ENCODE measurements at places on chromosomes 3 and 15. TPM values are rescaled to one million over a fixed set of nuclear protein-coding genes. Genes with fewer than 3 reads are reported as not detected.

CCK gene
- total RNA-seq, result not detected

SIDT1 gene
- total RNA-seq, result not detected

RTP1 gene
- total RNA-seq, result not detected

HYKK gene
- 2.7 TPM for total RNA-seq

EPHB1 gene
- total RNA-seq, result 2.5 TPM

RTP3 gene
- not detected for total RNA-seq

TIPIN gene
- 16.2 TPM for total RNA-seq

LAMB2 gene
- total RNA-seq, result 374 TPM

CNTN3 gene
- total RNA-seq, result not detected

MNS1 gene
- 2.6 TPM for total RNA-seq

ATP13A5 gene
- total RNA-seq, result not detected

DISP2 gene
- total RNA-seq, result 1.2 TPM

SLC2A2 gene
- not detected for total RNA-seq

TMEM207 gene
- total RNA-seq, result not detected

NPAP1 gene
- not detected for total RNA-seq

FEZF2 gene
- not detected for total RNA-seq

SAMMSON gene
- total RNA-seq, result not detected

CORO2B gene
- 2.9 TPM for total RNA-seq

DPPA2 gene
- total RNA-seq, result not detected

RPL22L1 gene
- total RNA-seq, result 159 TPM

CX3CR1 gene
- total RNA-seq, result not detected

TERC gene
- 10.0 TPM for total RNA-seq

TF gene
- total RNA-seq, result 0.21 TPM

LYSMD2 gene
- total RNA-seq, result 8.0 TPM

PIAS1 gene
- total RNA-seq, result 32.3 TPM

WNT5A gene
- 0.25 TPM for total RNA-seq

COL6A5 gene
- total RNA-seq, result not detected

WWTR1 gene
- 262 TPM for total RNA-seq

THAP10 gene
- total RNA-seq, result 4.0 TPM

COLQ gene
- total RNA-seq, result 2.3 TPM

NOX5 gene
- total RNA-seq, result 0.07 TPM

ZWILCH gene
- 29.8 TPM for total RNA-seq

GOLGA6A gene
- not detected for total RNA-seq

PIF1 gene
- 52.7 TPM for total RNA-seq

TM6SF1 gene
- 26.8 TPM for total RNA-seq

STRIT1 gene
- total RNA-seq, result not detected

AQP9 gene
- not detected for total RNA-seq

HRG gene
- total RNA-seq, result not detected

EIF4E3 gene
- 4.9 TPM for total RNA-seq

CPB1 gene
- total RNA-seq, result not detected

SHC4 gene
- total RNA-seq, result not detected

MESP2 gene
- not detected for total RNA-seq

FBXL2 gene
- total RNA-seq, result 26.9 TPM

POLR2H gene
- 89.0 TPM for total RNA-seq

CNTN6 gene
- total RNA-seq, result not detected

ZDHHC23 gene
- total RNA-seq, result 1.9 TPM

NR2E3 gene
- total RNA-seq, result 0.25 TPM

CLCN2 gene
- total RNA-seq, result 6.5 TPM

SORD gene
- total RNA-seq, result 23.0 TPM

STAB1 gene
- total RNA-seq, result 340 TPM

PLS1 gene
- 2.9 TPM for total RNA-seq

SLC24A5 gene
- not detected for total RNA-seq

FAM227B gene
- 1.8 TPM for total RNA-seq

TEX55 gene
- not detected for total RNA-seq

ZNF501 gene
- total RNA-seq, result 3.9 TPM

RPUSD2 gene
- total RNA-seq, result 10.6 TPM

ABHD17C gene
- total RNA-seq, result 8.2 TPM

PAQR5 gene
- 0.09 TPM for total RNA-seq

GNB4 gene
- total RNA-seq, result 61.9 TPM

All from endothelial cell of umbilical vein (primary cell).